ENCODE measurements at places on chromosomes 2 and 18.
A peak's percentile ranks its signal among the peaks of the same experiment; 100 is the strongest.

GRCh38 chr2:191626497-191627151, 51.3 kb upstream of the NABP1 start:
- no peak for DNase-seq

DNA sequence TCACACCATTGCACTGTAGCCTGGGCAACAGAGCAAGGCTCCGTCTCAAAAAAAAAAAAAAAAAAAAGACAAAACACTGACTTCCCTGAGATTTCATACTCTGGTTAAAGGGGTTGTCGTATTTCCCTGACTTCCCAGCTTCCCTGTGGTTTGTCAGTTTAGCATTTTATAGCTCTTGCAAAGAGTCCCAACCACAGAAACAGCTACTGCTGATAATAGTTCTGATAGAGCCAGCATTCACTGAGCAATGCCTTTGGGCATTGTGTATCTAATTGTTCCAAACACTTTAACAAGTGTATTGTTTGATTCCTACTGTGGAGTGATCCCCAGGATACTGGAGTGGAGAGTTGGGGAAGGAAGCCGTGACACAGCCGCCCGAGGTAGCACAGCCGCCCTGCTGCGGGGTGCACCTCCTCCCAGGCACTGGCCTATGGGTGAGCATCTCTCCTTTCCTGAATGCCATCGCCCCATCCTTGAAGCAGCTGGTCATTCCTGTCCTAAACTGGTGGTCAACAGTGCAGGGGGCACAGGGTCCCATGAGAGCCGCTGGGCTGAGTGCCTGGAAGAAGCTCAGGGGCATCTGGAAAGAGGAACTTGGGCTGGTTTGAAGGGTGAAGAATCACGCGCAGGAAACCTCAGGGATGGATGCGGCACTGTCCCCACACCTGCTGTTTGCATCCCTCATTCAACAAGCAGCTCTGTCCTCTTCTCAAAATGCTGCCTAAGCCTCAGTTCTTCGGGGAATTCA, 81.0 kb upstream of the TMEM18 start:
- DNase-seq: no peak

DNA sequence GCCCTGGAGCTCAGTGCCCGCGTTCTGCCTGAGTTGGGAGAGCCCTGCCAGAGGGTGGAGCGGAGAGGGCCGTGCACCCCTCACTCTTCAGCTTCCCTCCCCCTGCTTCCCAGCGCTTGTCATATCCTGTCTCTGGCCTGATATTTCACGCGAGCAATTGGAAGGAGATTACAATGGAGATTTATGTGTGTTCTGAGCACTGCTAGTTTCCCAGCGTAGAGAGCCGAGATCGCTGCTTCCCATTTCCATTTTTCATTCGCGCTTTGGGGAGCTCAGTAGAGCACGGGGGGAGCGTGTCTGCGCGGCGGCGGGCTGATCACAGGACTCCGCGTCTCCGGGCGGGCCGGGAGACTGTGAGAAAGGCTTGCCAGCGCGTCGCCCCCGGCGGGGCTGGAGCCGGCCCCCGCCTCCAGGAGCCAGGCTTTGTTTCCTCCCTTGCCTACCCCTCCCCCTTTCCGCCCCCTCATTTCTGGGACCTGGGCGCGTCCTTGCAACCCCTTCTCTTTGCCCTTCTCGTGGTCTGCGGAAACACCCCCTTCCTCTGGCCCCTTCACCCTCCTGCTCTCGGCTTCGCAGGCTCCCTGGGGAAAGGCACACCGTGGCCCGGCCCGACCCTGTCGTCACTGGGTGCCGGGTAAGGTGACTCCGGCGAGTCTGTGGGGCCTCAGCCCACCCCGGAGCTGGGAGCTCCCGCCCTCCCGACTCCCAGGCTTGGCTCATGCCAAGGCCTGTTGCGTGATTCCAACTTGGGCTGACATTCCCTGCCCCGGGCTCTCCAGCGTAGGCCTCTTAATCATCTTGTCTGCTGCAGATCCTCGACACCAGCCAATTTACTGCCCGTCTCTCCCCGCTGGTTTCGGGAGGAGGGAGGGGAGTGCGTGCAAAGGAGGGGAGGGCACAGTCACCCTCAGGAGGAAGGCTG, 5.8 kb downstream of the DLX2 start:
- no peak for DNase-seq

GRCh38 chr18:30730915-30731314, 311.6 kb downstream of the DSC3 start:
- DNase-seq: no peak

GRCh38 chr2:201130524-201131186, 14.7 kb downstream of the CFLAR start:
- DNase-seq: no peak

DNA sequence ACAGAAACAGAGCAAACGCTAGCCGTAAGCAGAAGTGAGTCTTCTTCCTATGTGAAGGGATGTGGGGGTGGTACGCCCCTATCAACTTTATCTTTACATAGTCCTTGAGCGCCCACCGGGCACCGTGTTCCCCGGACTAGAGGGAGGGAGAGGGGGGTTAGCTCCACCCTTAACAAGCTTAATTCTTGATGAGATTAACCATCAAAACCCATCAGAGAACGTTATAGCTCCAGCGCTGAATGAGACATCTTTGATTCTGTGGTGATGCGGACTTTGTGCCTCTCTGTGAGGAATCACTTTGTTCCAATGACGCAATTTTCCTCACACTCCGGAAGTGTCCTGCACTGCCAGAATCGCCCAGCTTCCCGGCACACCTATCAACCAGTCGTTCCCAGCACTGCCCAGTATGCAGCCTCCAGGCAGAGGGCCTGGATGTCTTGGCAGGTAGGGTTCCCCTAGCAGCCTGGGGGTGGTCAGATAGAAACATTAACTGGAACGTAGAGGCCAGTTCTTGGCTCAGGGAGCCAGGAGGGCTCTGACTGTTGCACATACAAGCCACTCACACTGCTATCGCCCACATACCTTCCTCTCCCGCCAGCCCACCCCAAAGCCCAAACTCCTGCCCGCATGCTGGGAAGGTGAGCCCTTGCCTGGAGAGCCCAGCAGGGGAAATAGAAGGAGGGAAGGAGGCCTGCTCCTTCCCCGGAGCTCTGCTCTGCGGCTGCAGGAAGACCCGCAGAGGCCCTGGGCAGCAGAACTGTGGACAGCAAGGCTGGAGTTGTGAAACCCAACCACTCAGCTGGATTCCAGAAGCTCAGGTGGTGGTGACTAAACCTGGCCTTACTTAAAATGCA, 1.9 kb upstream of the ODC1 start:
- no peak for DNase-seq

DNA sequence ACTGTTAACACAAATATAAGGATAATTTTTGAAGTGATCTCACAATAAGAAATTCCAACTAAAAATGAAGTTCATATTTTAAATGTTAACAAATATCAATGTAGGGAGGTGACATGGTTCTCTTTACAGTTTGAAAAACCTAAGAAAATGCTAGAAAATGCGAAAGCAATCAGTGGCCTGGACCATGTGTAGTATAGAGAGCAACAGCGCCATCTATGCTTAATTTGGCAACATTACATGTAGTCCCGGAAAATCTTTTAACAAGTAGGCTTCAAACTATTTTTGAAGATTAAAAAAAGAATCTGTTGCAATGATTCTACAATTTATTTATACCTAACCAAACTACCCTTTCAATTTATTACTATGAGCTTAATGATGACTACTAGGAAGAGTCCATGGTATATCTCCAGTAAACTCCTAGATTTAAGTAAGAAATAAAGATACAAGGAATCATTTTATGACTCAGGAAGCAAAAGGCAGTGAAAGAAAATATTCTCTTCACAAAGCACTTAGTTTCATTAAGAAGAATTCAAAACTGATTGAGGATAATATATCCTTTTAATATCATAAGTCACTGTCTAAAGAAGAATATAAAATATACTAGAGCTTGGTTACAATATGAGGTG, 33.3 kb downstream of the NDUFA10 start:
- DNase-seq: peak; percentile 7

- DNase-seq: no peak
Measured at GRCh38 chr2:163613266-163613731, 122.5 kb downstream of the FIGN start.
